ENCODE measurements at places on chromosomes 3 and 15.
A peak's percentile ranks its signal among the peaks of the same experiment; 100 is the strongest.

- DNase-seq: no peak
Observed at GRCh38 chr15:65903296-65904073, 34.2 kb downstream of the RAB11A start.

- no peak for DNase-seq
Observed at GRCh38 chr3:49747792-49748480, 24.2 kb upstream of the GMPPB start.

- no peak for DNase-seq
Observed at GRCh38 chr15:93185796-93186195, 96.8 kb upstream of the RGMA start.

- DNase-seq: no peak
Observed at GRCh38 chr15:51310064-51310463, 28.3 kb downstream of the CYP19A1 start.

GRCh38 chr3:106811376-106811775, 565.9 kb upstream of the CCDC54 start:
- DNase-seq: no peak

GRCh38 chr3:123841476-123842238, 42.5 kb downstream of the MYLK start:
- no peak for DNase-seq

- no peak for DNase-seq
Observed at GRCh38 chr3:126720596-126720995, 16.6 kb downstream of the CHCHD6 start.

DNA sequence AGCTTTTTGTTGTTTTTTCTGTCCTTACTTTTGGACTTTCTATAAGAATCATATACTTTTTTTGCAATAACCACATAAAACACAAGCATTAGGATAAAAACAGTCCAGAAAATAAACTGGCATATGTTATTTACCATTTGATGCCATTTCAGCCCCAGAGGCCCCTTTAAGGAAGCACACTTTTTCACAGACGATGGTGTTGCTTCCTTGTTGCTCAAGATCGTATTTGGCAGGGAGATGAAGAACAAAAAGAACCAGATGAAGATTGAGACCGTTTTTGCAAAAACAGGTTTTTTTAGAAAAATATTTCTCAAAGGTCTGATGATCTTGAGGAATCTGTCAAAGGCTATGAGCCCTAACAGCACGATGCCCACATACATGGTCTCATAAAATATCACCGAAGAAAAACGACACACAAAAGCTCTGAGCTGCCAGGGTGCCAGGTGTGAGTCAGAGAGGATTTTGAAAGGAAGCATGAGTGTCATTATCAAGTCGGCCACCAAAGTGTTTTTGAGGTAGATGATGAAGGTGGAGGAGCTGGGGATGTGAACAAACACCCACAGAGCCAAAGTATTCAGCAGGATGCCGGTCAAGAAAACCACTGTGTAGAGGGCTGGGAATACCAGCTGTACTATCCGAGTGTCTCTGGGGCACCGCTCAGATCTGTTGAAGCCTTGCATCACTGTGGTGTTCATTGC, 902 bp downstream of the P2RY13 start:
- no peak for DNase-seq

DNA sequence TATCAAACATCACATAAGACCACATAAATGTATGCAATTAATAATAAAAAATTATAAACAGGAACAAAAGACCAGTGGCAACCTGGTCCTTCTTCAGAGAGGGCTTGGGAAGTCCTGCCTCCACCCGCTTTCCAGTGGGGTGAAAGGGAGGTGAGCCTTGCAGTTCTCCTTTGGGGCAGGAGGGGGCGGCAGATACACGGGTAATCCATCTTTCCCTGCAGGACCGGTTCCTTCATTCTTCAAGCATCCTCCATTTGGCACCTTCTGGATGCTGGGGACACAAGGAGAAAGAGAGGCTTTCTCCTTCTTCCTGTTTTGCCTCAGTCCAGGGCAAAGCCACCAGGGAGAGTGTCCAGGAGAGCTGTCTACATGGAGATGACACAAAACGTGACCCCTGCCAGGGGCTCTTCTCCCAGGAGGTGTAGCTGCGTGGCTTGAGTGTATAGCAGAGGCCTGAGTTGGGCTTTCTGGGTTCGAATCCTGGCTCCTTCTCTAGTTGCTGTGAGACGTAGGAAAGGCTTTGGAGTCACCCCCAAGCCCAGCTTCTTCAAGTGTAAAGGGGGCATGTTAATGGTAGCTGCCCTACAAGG, 23.2 kb downstream of the RPLP1 start:
- peak; percentile 64 for DNase-seq

DNA sequence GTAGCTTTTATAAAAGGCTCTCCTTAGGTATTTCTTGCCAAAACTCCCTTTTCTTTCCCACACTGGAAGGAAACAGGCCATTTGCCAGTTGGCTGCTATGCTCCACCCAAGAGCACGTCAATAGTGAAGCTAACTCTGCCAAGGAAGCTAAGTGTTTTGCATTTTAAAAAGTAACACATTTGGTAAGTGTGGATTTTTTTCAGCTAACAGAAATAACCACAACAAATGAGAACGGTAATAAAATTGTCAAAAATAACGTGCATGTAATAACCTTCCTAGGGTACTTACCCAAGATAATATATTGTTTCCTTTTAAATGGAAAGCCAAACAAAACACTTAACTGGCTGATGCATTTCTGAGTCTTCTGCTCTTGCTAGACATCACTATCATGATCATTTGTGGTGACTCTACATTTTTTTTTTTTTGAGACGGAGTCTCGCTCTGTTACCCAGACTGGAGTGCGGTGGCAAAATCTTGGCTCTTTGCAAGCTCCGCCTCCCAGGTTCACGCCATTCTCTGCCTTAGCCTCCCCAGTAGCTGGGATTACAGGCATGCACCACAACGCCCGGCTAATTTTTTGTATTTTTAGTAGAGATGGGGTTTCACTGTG, 4.6 kb downstream of the DPP8 start:
- no peak for DNase-seq

DNA sequence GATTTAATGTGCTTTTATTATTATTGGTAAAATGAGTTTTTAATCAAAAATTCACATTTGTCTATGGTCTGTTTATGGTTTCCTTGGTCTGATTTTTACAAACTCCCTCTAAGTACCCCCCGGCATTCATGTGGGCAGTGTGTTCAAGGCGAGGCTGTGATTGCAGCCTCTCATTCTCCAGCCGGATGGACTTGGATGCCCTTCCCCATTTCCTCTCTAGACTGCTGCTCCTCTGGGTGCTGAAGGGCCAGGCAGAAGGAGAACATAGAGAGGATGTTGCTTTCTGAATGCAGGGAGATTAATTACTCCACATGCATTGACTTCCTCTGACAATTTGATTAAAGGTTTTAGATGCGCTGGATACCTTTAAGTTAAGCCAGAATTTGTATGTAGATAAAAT, 3.9 kb upstream of the TMC3 start:
- no peak for DNase-seq

- no peak for DNase-seq
Observed at GRCh38 chr15:85849946-85850345, 55.2 kb upstream of the KLHL25 start.

GRCh38 chr3:73228000-73228399, 166.5 kb downstream of the EBLN2 start:
- no peak for DNase-seq
